SW480 (cell line): ENCODE measurements at places on chromosomes 7 and 10.
A peak's percentile ranks its signal among the peaks of the same experiment; 100 is the strongest.

DNA sequence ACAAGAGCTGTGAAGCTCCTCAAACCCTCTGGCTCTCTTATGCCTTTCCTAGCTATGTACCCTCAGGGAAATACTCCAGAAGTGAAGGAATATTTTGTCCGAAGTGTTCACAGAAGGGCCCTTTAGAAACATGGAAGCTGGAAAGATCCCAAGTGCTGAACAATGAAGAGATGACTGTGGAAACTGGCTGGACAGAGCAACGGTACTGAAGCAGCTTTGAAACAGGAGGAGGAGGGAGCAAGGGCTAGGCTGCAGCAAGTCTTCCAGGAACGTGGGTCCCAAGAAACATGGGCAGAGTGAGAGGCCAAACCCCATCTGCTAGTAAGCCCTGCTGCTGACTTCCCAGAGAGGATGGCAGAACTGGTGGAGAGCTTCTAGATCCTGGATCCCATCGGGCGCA, 3.0 kb upstream of the PSAP start:
- no peak for DNase-seq

GRCh38 chr10:30445711-30446110, 11.7 kb downstream of the MAP3K8 start:
- DNase-seq: no peak

- DNase-seq: no peak
Measured at GRCh38 chr7:1814089-1814811, 144.2 kb downstream of the ELFN1 start.

DNA sequence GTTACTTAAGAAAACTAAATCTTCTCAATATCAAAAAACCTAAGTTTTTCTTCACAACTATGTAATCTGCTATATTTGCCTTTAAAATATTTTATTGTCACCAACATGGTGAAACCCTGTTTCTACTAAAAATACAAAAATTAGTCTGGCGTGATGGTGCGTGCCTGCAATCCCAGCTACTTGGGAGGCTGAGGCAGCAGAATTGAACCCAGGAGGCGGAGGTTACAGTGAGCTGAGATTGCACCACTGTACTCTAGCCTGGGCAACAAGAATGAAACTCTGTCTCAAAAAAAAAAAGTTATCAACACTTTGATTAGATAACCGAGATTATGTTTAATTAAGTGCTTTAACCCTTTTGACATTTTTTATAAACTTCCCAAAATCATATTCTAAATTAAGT, 28.3 kb upstream of the CLDN4 start:
- no peak for DNase-seq

GRCh38 chr7:128770233-128770632, 5.4 kb downstream of the OPN1SW start:
- no peak for DNase-seq

- DNase-seq: no peak
Measured at GRCh38 chr10:51768886-51769465, 69.6 kb upstream of the CSTF2T start.

DNA sequence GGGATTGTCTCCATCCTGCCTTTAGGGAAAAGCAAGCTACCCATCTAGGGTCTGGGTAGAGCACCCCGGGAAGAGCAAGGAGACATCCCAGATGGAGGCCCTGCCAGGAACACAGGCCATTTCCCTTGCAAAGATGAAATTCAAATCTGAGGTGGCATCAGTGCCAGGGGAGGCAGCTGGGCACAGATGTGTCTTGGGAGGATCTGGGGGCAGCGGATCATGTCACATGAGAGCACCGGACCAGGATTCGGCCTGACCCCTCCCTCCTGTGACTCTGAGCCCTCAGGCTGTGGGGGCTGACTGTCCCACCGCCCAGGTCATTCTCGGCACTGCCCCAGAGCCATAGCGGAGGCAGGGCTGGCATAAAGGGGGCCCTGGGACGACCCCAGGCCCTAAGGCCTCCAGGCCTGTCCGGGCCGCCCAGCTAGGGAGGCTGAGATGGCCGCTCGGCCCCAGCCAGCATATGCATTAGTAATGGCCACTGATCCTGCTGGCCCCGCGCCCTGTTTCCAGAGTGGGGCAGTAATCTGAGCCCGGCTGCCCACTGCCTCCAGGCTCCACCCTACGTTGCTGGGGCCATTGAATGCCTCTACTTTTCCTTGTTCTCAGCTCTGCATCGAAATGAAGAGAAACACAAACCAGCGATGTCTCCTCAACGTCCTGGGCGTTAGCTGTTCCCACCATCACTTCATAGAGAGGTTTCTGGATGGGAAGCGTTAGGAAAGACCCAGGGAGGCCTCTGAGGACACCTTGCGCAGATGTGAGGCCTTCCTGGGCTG, 148.5 kb downstream of the UBE2H start:
- DNase-seq: no peak

- no peak for DNase-seq
Measured at GRCh38 chr10:6579183-6579903, 733 bp downstream of the PRKCQ start.

DNA sequence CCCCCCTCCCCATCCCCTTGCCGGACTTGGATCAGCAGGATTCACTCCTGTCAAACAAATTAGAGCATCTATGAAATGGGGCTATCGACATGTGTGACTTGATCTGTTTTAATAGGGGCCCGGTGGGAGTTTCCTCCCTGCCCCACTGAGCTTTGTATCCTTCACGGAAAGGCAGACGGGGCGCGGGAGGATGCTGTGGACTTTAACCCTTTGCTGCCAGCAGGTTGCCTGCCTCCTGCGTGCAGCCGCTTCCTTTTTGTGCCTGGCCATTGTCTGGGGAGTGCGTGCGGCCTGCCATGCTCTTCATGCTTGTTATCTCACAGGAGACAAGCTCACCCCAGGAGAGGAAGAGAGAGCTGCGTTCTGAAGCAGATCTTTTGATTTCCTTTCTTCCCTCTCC, 512.8 kb upstream of the GALNT17 start:
- DNase-seq: peak; percentile 26

DNA sequence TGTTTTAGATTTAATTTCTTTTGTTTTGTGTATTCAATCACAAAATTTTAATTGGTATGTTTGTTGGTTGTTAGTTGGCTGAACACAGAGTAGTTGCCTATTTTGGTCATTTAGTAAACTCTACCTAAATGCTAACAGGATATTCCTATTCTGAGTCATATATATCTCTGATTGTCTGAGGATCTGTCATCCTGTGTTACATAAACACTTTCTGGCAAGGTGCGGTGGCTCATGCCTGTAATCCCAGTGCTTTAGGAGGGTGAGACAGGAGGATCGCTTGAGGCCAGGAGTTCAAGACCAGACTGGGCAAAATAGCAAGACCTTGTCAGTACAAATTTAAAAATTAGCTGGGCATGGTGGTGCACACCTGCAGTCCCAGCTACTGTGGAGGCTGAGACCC, 178.6 kb downstream of the PLCE1 start:
- no peak for DNase-seq

- DNase-seq: peak; percentile 29
Measured at GRCh38 chr10:96025566-96025965, 17.8 kb upstream of the CCNJ start.

GRCh38 chr10:28426392-28427159, 106.3 kb upstream of the WAC start:
- no peak for DNase-seq

- DNase-seq: no peak
Measured at GRCh38 chr7:138359870-138360559, 100.0 kb upstream of the TRIM24 start.

- no peak for DNase-seq
Measured at GRCh38 chr7:155603205-155603857, 41.1 kb upstream of the RBM33 start.

- no peak for DNase-seq
Measured at GRCh38 chr7:42242381-42242780, 5.4 kb upstream of the GLI3 start.

- DNase-seq: no peak
Measured at GRCh38 chr7:133354546-133355324, 101.9 kb downstream of the EXOC4 start.

DNA sequence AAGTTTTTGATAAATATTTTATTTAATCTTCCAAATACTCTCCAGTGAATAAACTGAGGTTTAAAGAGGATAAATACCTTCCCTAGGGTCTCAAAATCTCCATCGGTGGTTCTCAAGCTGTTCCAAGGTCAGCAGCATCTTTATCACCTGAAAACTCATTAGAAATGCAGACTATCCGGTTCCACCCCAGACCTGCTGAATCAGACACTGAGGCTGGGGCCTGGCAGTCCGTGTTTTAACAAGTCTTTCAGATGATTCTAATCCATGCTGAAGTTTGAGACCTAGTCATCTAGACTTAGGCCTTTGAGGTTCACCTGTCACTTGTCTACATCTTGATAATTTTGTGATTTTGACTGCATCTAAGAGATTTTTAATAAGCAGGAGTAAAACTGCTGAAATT, 37.5 kb downstream of the PLEKHA8 start:
- DNase-seq: no peak

- no peak for DNase-seq
Measured at GRCh38 chr10:3136763-3137611, 35.6 kb downstream of the PITRM1 start.

DNA sequence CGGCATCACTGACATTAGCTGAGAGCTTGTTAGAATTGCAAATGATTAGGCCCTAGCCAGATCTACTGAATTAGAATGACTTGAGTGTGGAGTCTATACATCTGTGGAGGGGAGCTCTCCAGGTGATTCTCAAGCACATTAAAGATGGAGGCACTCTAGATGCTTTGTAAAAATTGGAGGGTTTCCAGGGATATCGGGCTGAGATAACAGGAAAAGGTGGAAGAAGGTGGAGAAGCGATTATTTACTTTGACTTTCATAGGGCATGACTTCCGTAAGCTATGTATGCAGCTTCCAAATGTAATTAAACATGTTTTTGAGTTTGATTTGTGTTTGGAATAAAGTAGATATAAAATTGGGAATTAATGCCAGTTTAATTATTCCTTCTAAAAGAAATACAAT, 235.0 kb upstream of the PTN start:
- DNase-seq: no peak

GRCh38 chr7:44713141-44713540, 35.5 kb upstream of the ZMIZ2 start:
- no peak for DNase-seq

GRCh38 chr7:47748041-47748440, 166.1 kb upstream of the TNS3 start:
- DNase-seq: no peak

- DNase-seq: no peak
Measured at GRCh38 chr7:35467456-35467978, 213.6 kb upstream of the TBX20 start.

- no peak for DNase-seq
Measured at GRCh38 chr10:16814012-16814411, 3.2 kb downstream of the RSU1 start.
